ENCODE measurements at places on chromosomes 2 and 18.

- DNase-seq = no peak
These were observed 8.9 kb downstream of the DIS3L2 start for GRCh38 chr2:231970461-231970860.

DNA sequence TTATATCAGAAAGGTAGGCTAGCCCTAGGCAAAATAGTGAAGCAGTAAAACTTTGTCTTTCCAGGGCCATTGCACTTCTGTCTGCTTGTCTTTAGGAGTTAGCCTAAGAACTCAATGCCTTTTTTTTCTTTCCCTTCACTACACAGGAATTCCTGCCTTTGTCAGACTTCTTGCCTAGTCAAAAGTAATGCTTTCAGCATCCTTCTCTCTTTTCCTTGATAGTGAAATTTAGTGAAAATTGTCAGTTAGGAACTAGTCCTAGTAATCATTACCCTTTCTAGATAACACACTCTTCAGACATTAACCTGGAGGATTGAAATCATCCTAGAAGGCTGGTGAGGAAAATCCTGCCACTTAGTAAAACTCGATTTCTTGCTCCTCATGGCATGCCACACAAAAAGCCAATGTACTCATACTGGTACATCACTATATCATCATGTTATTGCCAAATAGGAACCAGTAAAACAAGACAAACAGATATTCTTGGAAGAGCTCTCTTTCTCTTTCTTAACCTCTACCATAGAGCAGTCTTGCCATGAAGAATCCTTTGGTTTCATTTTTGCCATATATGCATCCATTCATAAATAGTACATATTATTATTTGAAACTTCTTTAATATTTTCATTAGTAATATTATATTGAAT is 320.5 kb downstream of the CTNNA2 start:
- no peak for DNase-seq

GRCh38 chr2:120442923-120443571 is 97.1 kb downstream of the INHBB start:
- no peak for DNase-seq

GRCh38 chr2:174951745-174952144 is 53.4 kb downstream of the CHN1 start:
- peak; percentile 25 for DNase-seq

- DNase-seq = no peak
These were observed 540.7 kb downstream of the TNS1 start for GRCh38 chr2:217462121-217462520.

DNA sequence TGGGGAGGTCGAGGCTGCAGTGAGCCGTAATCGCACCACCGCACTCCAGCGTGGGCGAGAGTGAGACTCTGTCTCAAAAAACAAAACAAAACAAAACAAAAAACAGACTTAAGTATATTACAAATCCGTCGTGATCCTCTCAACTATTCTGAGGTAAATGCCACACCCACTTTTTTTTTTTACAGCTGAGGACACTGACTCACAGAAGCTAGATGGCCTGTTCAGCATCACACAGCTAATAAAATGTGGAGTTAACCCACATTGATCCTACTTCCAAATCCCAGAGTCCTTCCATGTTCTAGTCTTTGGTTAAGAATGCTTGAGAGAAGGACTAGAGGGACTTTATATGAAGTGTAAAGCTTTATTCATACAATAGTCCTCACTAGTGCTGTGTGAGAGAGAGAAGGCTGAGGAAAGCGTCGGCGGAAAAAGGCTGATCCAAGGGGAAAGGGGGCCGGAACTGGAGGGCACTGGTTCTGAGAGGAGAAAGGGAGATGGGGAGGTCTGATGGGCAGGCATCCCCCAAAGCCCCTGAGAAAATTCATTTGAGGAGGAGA is 627 bp downstream of the RNF25 start:
- no peak for DNase-seq

DNA sequence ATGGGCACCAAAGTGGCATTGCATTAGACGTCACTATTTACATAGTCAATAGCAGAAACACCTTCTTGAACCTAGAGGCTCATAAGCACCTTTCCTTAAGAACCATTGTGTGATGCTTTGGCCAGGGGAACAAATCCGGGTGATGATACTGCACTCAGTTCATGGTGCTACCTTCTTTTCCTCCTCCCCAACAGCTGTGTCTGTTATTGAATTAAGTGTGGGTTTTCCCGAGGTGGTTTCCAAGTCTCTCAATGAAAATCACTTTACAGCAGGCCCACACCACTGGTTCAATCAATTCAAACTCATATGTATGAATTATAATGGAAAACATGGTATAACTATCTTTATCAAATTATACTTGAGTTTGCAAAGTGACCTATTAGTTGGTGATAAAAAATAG is 9.3 kb upstream of the EFEMP1 start:
- no peak for DNase-seq

GRCh38 chr2:19810637-19811036 is 91.1 kb downstream of the TTC32 start:
- DNase-seq = no peak

DNA sequence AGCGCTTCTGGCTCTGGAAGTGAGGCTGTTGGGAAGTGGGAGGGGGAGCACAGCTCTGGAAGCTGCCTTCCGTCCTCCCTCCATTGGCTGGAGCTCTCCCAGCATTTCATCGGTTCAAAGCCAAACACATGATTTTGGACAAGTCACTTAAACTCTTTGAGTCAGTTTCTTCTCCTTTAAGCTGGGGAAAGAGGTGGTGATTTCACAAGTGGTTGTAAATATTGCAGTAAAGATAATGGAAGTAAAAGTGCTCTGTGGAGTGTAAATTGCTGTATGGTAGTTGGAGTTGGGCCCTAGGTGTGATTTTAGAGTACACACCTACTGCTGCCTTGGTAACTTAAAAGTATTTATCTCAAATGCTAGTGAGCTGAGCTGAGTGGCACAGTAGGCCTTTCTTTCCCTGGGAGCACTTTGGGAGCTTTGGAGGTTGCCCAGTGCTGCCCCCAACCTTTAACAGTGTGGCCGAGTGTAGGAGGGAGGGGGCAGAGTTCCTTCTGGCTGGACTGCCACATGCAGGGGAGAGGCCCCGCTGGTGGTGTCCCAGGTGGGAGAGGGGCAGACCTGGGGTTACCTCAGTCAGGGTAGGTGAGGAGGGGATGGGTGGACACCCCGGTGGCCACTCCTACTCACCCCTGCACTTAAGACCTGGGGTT is 54.7 kb downstream of the ASAP2 start:
- DNase-seq = no peak

DNA sequence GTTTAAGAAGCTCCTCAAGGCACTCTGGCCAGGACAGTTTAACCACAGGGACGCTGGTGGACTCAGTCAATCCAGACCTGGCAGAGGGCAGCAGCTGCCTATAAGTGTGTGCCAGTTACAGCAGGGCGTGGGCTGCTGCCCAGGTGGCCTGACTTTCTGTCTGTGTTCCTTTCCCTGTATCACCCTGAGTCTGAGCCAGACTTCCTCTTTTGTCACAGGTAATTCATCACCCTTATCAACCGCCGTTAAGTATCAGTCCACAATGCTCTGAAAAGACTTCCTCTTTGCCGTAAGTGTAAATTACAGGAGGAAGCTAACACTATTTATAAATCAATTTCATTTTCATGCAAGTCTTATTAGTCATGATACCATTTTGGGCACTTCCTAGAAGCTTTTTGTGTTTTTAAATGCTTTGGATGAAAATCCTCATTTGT is 7.0 kb downstream of the LPIN1 start:
- no peak for DNase-seq

DNA sequence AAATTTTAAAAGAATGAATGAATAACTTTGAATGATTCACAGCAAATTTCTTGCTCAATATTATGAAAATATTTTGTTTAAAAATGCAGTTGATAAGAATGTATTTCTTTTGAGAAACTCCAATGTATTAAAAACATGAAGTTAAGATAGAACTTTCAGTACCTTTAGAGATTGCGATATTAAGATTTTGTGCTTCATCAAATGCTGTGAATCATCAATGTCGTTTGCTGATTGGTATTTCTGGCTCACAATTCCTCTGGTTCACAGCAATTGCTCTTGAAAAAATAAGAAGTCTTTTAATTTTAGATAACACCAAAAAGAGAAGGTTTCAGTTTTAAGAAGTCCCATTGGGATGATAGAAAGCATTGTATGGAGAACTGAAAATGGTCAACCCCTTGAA is 228.7 kb downstream of the IKZF2 start:
- no peak for DNase-seq

DNA sequence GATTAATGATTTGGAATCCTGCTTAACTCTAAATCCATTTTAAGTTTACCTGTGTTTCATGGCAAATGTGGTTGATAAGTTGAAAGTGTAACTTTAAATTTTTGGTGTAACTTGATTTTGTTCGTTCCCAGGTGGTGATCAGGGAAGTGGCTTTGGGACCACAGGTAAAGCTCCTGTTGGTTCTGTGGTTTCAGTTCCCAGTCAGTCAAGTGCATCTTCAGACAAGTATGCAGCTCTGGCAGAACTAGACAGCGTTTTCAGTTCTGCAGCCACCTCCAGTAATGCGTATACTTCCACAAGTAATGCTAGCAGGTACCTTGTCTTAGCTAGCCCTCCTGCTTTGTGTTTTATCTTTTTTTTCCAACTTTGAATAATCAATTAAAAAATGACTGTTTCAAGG is 62.8 kb downstream of the AGFG1 start:
- no peak for DNase-seq

GRCh38 chr18:62505669-62506494 is 16.9 kb upstream of the ZCCHC2 start:
- DNase-seq = no peak
